ENCODE measurements at places on chromosomes 5 and 9.
A peak's percentile ranks its signal among the peaks of the same experiment; 100 is the strongest.

GRCh38 chr5:126516133-126516532 is 78.9 kb downstream of the ALDH7A1 start:
- DNase-seq: no peak

- no peak for DNase-seq
Observed at GRCh38 chr5:163659568-163659902, 154.1 kb downstream of the MAT2B start.

- DNase-seq: no peak
Observed at GRCh38 chr5:37197340-37198050, 51.7 kb downstream of the CPLANE1 start.

- no peak for DNase-seq
Observed at GRCh38 chr5:7794823-7795222, 56.1 kb downstream of the CFAP90 start.

DNA sequence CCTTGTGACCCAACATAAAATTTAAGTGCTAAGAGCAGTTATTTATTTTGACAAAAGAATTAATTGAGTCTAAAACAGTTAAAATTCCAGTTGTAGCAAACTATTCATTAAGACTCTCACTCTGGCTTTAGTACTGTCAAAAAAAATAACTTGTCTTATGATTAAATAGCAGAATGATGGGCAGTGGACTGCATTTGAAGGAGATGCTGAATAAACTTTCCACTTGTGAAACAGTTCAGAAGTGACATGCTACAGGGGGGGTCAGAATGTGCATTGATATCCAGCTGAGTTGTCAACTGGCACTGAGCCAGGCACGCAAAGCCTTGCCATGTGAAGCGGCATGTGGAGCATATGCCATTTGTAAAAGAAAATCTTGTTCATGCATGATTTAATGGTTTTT is 76.0 kb downstream of the FCHO2 start:
- DNase-seq: no peak

- DNase-seq: peak; percentile 73
Observed at GRCh38 chr5:148864113-148864841, 37.9 kb downstream of the ADRB2 start.

DNA sequence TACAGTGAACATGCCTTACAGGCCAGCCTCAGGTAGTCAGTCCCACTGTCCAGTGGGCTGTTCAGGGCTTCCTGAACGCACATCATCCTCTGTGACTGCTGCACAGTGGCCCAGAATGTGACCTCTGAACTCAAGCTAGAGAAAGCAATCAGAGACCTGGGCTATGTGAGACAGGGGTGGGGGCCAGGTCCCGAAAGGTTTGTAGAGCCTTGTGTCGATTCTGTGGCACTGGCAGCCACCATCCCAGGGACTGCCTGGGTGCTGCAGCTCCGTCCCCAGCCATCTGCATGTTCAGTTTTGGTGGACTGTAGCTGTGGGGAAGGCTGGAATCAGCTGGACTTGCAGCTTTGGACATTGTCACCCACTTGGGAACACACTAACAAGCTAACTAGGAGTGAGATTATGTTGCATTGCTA is 47.7 kb downstream of the MVB12B start:
- no peak for DNase-seq

DNA sequence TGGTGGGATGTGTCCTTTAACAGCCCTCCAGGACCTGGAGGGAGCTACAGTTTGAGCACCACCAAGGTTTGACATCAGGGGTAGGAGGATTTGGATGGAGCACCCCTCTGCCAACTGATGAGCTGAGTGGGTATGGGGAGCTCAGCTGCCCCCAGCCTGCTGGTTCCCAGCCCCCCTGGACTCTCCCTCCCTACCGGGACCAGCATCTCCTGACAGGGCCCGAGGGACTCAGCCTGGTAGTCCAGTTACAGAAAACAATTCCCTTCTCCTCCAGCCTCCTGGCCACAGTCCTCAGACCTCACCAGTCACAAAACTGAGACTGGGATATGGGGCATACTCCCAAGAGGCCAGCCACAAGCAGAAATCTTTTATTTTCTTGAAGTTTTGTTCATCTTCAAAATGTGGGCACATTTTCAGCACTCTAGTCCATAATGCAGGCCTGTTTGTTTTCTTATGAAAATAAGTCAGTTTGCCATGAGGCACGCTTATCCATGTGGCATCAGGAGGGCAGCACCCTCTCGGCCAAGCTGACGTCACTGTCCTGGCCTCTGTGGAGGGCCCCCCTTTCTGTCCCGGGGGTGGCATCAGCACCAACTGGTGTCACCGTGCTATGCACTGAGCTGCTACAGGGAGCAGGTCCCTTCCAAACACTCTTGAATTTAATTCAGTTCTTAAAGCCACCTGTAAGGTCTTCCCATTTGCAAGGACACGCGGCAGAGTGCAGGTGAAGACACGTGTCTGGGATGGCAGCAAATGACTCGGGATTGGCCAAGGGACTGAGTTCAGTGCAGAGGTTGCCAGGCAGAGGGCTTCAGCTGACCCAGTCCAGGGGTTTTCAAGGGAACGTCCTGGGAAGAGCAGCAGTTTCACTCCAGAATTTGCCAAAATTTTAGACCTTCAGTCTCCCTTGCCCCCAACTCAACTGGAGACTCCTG is 187.6 kb downstream of the GADD45G start:
- DNase-seq: no peak

GRCh38 chr9:82382887-82383616 is 394.5 kb downstream of the SPATA31D1 start:
- no peak for DNase-seq

DNA sequence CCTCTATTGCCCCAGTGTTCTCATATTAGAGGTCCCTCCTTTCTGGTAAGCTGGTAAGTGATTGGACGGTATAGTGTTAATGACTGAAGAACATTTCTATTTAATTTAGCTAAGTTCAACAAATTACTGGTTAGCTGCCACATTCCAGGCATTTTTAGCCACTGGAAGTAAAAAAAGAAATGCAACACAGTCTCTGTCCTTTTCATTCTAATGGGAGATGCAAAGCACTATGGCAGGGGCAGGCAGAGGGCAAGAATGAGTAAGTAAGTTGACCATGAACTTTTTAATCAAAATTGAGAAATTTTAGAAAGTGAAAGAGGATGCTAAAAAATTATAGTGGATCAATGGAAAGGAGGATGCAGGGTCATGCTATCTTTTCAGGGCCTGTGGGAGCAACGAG is 137.4 kb downstream of the GPBP1 start:
- no peak for DNase-seq

- DNase-seq: no peak
Observed at GRCh38 chr9:118529624-118530214, 825.5 kb downstream of the TLR4 start.

DNA sequence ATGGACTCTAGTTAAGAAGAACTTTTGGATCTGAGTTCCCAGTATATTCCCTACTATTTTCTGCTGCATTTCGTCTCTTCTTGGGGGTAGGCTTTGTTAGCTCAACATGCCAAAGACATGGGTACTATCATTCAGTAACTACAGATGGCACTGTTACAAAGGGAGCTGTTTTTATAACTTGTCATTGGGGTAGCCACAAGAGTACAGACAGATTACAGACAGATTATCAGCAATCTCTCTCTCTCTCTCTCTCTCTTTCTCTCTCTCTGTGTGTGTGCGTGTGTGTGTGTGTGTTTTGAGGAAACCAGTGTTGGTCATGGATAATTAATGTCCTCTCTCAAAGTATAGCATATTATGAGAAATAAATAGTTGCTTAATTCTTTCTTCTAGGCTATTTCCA is 116.1 kb downstream of the WDR70 start:
- peak; percentile 0 for DNase-seq

GRCh38 chr5:113050721-113051382 is 74.3 kb downstream of the DCP2 start:
- DNase-seq: peak; percentile 64

DNA sequence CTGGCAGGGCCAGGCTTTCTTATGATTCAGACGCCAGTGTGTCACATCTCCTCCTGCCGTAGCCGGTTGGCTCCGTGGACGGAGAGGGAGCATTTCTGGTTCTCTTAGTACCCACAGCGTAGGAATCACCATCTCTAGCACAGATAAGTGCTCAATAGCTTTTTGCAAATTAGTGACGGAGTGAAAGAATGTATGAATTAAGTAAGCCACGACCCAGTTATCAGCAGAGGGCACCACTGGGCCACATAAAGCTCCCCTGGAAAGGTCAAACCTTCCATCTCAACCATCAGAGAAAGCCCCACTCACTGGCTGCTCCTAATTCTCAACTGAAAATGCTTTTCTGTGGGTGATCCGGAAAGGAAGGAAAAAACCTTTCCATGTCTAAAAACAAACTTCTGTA is 317.0 kb upstream of the ADCY2 start:
- no peak for DNase-seq

GRCh38 chr5:14687023-14687665 is 22.6 kb downstream of the OTULIN start:
- DNase-seq: no peak

- no peak for DNase-seq
Observed at GRCh38 chr5:114450437-114450836, 88.6 kb downstream of the KCNN2 start.

DNA sequence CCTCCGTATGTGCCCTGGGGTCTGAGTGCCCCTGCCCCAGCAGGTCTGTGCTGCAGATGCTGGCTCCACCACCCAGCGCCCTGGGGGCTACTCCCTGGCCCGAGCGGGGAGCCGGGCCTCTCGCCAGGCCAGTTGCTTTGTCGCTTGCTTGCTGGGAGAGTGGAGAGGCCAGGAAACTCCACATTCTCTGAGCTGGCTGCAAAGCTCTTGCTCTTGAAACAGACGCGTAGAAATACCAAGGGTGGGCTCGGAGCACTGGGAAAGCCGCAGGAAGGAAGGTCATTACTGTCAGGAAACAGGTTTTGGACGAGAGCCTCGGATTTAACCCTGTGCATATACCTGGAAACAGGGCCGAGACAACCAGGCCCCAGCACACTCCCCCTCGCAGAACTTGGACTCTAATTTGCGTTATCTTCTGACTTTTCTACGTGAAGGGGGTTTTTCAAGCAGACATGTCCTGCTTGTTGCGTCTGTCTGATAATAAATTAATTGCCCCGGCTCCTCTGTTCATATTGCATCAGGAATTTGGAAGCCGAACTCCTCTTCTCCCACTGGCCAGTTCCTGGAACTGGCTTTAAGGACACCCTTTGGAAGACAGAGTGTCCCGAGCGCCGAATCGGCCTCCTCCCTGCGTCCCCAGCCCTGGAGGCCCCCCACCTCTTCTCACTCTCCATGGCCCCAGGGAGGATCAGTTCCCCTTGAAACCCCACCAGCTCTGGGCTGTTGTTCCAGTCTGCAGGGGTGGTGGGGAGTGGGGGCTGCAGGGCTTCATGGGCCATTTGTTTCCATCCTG is 11.2 kb downstream of the ADAMTSL2 start:
- DNase-seq: no peak

Data from GM04503 (cell line).